Hematopoietic multipotent progenitor cell treated with erythropoietin and hydrocortisone succinate and interleukin-3 and kit ligand, for 8 days (in vitro differentiated cells): ENCODE measurements at places on chromosomes 4 and X.

DNA sequence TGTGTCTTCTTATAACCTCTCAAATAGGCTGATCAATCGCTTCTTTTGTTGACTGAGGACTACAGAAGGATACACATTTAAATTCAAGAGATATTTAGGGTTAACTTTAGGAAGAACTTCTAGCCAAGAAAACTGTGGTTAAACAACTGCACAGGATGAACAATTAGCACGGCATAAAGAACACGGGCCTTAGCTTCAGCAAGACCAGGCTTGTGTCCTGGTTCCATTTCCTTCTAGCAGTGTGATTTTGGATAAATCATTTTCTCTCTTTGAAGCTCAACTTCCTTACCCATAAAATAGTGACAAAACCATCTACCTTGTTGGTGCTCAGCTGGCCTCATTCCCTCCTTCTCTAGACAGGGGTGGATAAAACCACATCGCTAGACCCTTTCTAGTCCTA, 117.6 kb downstream of the TSPAN5 start:
- no peak for DNase-seq

GRCh38 chr4:170089274-170089667, 485 bp downstream of the AADAT start:
- DNase-seq: peak; percentile 6

- no peak for DNase-seq
These were observed 79.5 kb upstream of the SLC4A4 start for GRCh38 chr4:71259280-71259679.

GRCh38 chr4:184624972-184625554, 24.2 kb downstream of the CASP3 start:
- no peak for DNase-seq

- no peak for DNase-seq
These were observed 32.3 kb downstream of the SUPT20HL1 start for GRCh38 chrX:24392709-24393108.

- no peak for DNase-seq
These were observed 387.1 kb downstream of the PPP3CA start for GRCh38 chr4:100960232-100960631.
